ENCODE measurements at places on chromosomes 2 and 18. TPM values are rescaled to one million over a fixed set of nuclear protein-coding genes. Genes with fewer than 3 reads are reported as not detected.

The GNAL gene
- 9.5 TPM for total RNA-seq

The CXXC1 gene
- total RNA-seq, result 33.6 TPM

The DYNAP gene
- not detected for total RNA-seq

The ACMSD gene
- total RNA-seq, result not detected

The ACP1 gene
- total RNA-seq, result 66.3 TPM

The KCNF1 gene
- total RNA-seq, result not detected

The IL18R1 gene
- total RNA-seq, result 12.6 TPM

The APLF gene
- total RNA-seq, result 10.8 TPM

The SCN2A gene
- 0.33 TPM for total RNA-seq

The PDCD1 gene
- not detected for total RNA-seq

The C2orf80 gene
- total RNA-seq, result not detected

The CIDEA gene
- total RNA-seq, result 336 TPM

The TFCP2L1 gene
- total RNA-seq, result 7.8 TPM

The CCDC74A gene
- 3.0 TPM for total RNA-seq

The SERPINB5 gene
- not detected for total RNA-seq

The REG3A gene
- not detected for total RNA-seq

The ALPG gene
- not detected for total RNA-seq

The PRSS56 gene
- total RNA-seq, result not detected

The IL1R2 gene
- 8.4 TPM for total RNA-seq

Measured in subcutaneous adipose tissue (tissue), 4 donors.